ENCODE measurements at places on chromosomes 4 and X. TPM values are rescaled to one million over a fixed set of nuclear protein-coding genes. Genes with fewer than 3 reads are reported as not detected.

DNA sequence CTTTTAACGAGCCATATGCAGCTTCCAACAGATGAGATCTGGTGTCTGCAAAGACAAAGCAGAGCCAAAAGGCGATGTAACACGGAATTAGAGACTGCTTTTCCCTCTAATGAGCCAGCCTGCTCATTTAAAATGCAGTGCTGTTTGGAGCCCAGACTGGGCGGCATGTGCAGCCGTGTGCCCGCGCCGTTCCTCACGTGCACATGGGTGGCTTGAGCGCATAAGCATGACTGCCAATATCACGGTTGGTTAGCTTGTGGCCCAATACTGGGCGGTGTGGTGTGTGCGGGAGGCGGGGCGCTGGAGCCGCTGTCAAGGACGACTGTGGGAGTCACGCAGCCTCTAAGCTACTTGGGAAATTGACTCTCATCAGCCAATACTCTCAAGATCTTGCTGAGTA is 87.0 kb upstream of the SCOC start:
- peak; percentile 39 for DNase-seq

- no peak for DNase-seq
Measured at GRCh38 chr4:109735566-109736365, 5.9 kb upstream of the PLA2G12A start.

GRCh38 chr4:96983830-96984229 is 1143.9 kb downstream of the PDHA2 start:
- no peak for DNase-seq

IGSF1 gene
- total RNA-seq, result not detected

DNA sequence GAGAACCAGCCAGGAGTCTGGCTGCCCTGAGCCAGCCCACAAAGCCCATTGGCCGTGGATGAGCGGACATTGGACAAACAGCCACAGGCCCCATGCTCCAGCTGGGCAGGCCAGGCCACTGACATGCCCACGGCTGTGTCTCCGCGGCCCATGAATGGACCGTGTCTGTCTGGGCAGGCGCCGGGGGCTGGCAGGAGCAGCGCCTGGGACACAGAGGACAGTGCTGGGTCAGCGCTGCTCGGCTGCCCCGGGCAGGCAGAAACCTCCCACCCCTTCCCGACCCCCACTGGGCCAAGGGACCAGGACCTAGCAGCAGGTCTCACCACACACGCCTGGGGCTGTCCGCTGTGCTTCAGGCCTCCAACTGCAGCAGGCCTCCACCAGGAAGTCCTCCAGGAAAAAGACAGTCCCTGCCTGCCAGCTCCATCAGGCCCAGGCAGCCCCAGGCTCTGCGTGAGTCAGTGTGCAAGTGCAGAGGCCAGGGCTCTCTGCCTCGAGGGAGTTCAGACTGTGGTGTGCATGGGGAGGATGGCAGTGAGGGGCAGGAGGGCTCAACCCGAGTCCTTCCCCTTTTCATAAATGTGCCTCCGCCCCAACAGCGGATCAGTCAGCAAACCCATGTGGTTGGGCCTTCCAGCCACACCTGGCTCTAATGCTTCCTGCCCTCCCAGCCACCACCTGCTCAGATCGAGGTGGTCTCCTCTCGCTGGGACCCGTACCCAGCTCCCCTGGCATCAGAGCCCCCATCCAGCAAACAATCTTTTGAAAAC is 17.2 kb upstream of the FGFR3 start:
- no peak for DNase-seq

CT83 gene
- total RNA-seq, result not detected

DNA sequence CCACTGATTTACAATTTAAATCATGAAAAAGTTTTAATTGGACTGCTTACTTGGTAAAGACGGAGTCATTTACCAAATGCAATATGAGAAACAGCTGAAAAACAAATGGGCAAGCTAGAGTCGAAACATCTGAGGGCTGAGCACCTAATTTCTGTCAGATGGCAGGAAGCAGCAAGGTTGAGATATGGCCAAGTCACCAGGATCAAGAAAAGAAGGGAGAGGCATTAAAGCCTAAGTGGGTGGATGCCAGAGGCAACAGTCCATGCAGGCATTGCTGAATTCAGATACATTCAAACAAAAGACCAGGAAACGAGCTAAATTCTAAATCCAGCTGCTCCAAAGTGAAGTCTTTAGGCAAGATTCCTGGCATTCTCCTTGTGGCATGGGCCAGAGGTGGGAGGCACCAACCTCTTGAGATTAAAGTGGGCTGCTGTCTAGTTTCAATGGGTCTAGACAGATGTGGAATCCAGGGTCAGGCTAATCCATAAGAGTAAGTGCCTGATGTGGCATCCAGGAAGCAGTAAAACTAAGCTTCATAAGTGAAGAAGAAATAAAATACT is 8.0 kb upstream of the ARSJ start:
- DNase-seq, result peak; percentile 88

GRCh38 chrX:73647632-73648322 is 84.8 kb downstream of the CHIC1 start:
- no peak for DNase-seq

- no peak for DNase-seq
Measured at GRCh38 chr4:73315091-73315490, 56.5 kb upstream of the ANKRD17 start.

RTL5 gene
- 8.4 TPM for total RNA-seq

GRCh38 chr4:6369511-6369910 is 99.9 kb downstream of the WFS1 start:
- no peak for DNase-seq

GRCh38 chr4:140930557-140930956 is 174.4 kb upstream of the TBC1D9 start:
- no peak for DNase-seq

DNA sequence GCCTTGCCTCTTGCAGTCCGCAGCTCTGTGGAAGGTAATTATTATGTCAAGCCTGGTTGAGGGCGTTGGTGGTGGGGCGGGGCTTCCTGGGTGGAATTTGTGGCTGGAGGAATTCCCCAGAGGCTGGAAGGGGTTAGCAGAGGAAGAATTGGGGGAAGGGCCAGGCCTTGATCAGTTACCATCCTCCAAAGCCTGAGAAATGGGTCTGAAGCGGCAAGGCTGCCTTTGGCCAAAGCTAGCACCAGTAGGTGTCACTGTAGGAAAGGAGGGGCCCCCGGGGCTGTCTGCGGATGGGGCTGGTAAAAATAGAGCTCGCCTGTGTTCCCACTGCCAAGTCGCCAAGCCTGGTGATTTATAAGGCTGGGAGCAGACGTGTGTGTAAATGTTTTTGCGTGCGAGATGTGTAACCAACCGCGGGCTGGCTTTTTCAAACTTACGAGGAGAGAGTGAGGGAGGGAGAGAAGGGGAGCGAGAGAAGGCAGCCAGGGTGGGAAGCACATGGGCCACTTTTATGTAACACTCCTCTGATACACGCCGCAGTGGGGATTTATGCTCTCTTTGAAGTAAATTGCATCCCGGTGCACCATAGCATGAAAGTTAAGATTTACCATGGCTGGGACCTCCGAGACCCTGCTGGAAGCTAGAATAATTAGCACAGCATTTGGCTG is 367.0 kb downstream of the BCOR start:
- peak; percentile 70 for DNase-seq

DNA sequence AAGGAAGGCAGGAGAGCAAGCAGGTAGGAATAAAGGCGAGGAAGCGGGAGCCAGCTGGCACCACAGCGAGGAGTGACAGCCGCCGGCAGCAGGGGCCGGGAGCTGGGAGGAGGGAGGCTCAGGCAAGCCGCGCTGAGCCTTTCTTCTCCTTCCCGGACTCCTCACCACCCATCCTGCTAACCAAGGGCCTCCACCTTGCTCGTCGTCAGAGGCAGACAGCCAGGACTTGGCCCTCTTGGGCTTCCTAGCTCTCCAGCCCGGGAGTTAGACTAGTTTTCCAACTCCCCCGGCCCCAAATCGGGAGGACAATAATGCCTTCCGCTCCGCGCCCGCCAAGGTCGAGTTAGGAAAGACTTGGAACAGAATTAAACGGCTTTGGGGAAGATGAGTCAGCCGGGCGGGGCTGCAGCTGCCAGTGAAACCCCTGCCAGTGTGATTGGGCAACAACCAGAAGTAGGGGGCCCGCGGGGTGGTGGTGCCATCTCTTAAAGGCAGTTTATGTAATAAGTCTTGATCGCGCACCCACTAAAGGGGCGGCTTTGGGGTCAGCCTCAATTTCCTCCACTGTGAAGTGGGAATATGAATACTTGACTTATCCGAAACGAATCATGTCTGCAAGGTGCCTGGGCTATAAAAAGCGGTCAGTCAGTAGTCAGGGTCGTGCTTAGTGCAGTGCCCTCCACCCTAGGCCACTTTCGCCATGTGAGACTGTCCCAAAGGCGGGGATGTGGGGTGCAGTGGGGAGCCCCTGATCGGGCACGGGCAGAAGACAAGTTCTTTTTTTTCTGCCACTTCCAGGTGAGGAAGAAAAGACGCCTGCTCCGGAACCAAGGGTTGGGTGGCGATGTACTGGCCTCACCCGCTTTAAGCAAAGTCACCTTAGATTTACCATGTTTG is 6.7 kb upstream of the HSD17B10 start:
- DNase-seq, result peak; percentile 54

- DNase-seq, result peak; percentile 79
Measured at GRCh38 chrX:48508400-48509244, at the start of gene PORCN. PORCN (plus strand) TSS chrX:48508992; CDS start chrX:48509821, 829 bp downstream.

Data from A673 (cell line).